ENCODE measurements at places on chromosomes 13 and 19.

- DNase-seq = no peak
Observed at GRCh38 chr19:41999071-41999877, 5.2 kb upstream of the ATP1A3 start.

DNA sequence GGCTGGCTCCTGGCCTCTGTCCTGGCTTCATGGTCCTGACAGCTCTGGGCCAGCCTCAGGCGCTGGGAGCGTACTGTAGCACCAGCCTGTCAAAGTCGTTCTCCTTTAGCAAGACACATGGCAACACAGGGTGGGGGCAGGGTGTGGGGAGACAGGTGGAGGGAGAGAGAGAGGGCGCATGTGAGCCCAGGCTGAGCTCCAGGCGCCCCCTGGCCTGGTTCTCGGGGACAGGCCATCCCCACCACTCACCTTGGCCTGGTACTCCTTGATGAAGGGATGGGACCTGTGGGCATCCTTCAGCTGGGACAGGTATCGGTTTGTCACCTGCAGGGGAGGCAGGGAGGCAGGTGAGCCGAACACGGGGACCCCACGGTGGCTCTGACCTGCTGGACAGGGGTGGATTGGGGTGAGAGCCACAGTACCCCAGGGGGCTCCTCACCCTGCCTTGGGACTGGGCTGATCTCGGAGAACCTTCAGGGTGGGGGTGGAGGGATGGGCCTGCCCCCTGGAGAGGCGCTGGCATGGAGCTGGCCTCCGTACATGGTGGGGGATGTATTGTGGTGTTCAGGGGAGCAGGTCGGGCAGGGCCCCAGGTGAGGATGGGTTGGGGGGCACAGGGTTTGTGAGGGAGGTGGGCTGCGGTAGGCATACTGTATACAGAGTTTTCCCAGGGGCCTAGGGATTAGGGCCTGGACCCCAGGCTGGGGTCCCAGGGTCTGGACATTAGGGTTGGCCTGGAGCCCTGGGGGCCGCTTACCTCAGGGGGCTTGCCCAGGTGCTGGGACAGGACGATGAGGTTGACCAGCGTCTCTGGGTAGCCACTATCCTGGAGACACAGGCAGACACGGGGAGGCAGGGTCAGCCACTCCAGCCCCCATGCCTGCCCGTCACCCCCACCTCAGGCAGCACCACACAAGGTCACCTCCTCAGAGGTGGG, 3.9 kb upstream of the CERS1 start:
- no peak for DNase-seq

- DNase-seq = no peak
Observed at GRCh38 chr19:45156751-45157150, 4.0 kb downstream of the NKPD1 start.

- no peak for DNase-seq
Observed at GRCh38 chr19:51490676-51491075, 10.9 kb downstream of the SIGLEC12 start.

DNA sequence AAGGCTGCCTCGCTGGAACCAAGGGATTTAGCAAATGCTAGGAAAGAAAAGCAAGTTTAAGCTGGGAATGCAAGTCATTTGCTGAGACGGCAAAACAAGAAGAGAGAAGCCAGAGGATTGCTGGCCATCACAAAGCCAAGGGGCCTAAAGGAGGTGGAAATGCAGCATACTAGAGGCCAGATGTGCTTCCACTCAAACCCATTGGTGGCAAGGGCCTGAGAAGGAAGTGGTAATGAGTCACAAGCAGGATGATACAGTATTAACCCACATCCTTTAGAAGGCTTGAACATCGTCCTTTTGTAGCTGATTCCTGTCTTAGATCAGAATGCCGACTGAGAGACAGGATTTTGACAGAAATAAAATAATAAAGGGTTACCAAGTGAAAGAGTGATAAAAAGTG, 68.2 kb downstream of the ITGBL1 start:
- no peak for DNase-seq

- DNase-seq = no peak
Observed at GRCh38 chr19:33956941-33957340, 160.3 kb downstream of the KCTD15 start.

- DNase-seq = no peak
Observed at GRCh38 chr13:48412881-48413351, at the start of gene LPAR6. LPAR6 (minus strand) TSS chr13:48413113; CDS start chr13:48412423, 690 bp downstream.

- DNase-seq = peak; percentile 50
Observed at GRCh38 chr13:34076943-34077703, 259.2 kb downstream of the RFC3 start.

DNA sequence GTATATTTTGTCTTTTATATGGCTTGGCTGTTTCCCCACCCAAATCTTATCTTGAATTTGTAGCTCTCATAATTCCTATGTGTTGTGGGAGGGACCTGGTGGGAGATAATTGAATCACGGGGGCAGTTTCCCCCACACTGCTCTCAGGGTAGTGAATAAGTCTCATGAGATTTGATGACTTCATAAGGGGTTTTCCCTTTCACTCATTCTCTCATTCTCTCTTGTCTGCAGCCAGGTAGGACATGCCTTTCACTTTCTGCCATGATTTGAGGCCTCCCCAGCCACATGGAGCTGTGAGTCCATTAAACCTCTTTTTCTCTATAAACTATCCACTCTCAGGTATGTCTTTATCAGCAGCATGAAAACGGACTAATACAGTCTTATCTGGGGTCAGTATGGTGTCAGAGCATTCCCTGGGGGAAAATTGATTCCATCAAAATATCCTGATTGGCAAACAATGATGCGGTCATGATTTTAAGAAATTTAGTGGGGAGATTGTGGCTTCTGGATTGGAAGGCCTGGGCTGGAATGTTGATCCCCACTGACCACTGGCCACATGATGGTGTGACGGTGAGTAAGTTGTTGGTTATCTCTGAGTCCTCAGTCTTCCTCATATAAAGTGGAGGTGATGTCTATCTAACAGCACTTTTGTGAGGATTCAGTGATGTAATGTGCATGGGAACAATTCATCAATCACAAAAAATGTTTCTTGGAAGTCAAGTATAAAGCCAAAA, 27.5 kb upstream of the ANKRD10 start:
- DNase-seq = no peak

DNA sequence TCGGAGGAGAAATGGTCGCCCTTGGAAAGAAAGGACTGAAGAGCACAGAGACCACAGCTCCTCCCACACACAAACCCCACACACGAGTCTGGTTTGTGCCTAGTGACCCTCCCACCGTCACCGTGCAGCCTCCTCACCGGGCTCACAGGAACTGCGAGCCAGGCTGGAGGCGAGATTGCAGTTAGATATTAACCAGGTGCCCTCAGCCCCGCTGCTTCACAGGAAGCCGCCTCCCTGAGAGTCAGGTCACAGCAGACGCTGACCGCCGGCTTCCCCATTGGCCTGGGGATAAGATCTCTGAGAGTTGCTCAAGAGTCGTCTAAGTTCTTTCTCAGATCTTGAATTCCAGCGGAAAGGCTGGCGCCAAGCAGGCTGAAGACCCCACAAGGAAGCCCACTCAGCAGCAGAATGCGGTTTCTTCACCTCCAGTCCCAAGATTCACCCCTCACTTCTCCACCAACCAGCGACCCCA, 870 bp downstream of the ZNF44 start:
- peak; percentile 78 for DNase-seq

DNA sequence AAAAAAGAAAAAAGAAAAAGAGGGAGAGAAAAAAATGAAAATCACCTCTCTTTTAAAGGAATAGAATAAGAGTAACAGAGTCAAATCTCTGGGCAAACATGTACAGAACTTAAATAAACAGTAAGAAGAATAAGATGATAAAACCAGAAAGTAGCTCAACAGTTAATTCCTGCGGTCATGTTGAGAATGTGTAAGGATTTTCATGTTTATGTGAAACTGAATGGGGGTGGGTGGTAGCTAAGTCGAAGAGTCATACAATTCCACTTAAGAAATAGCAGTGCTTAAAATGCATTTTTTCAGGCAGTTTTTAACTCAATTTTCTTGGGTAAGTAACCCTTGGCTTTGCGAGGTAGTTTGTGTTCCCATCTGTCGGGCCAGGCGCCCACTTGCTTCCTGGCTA, 60.9 kb downstream of the PEX11G start:
- no peak for DNase-seq

DNA sequence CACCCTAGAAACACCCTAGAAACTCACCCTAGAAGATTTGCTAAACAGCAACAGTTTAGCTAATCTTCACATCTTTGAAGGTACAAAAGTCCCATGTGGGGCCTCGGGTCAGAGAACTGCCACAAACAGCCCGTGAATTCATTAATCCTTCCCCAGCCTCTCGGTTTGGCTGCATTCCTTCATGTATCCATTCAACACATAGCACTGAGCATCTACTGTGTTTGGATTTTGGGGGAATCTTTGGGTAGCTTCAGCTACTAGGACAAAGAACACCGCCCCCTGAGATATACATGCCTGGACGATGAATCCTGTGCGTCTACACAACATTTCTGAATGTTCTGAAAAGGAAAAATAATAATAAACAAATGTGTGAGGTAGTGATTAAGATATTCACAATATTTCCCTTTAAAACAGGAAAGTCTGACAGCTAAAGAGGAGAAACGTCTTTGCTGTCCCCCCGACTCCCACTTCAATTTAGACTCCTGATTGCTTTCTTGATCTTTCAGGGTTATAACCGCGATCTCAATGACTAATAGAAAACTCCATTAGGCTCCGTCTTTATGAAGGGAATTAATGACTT, 63.5 kb downstream of the ALOX5AP start:
- DNase-seq = no peak

DNA sequence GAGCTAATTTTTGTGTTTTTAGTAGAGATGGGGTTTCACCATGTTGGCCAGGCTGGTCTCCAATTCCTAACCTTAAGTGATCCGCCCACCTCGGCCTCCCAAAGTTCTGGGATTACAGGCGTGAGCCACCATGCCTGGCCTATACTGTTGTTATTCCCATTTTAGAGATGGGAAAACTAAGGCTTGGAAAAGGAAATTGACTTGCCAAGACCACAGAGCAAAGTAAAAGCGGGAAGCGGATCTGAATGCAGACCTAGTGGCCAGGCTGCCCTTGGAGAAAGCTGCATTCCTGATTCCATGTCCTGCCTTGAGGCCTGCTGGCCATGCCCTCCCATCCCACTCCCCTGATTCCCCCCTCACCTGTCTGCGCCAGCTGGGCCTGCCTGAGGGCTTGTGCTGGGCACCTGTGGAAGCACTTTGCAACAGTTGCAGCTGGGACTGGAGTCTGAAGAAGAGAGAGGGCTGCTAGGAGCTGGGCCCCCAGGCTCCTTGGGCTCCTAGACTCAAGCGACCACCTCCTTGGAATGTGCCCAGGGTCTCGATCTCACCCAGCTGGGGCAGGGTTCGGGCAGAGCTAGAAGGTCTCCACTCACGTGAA, 5.7 kb downstream of the PALM3 start:
- DNase-seq = no peak

GRCh38 chr19:48489608-48490216, 20.5 kb downstream of the CYTH2 start:
- peak; percentile 85 for DNase-seq

DNA sequence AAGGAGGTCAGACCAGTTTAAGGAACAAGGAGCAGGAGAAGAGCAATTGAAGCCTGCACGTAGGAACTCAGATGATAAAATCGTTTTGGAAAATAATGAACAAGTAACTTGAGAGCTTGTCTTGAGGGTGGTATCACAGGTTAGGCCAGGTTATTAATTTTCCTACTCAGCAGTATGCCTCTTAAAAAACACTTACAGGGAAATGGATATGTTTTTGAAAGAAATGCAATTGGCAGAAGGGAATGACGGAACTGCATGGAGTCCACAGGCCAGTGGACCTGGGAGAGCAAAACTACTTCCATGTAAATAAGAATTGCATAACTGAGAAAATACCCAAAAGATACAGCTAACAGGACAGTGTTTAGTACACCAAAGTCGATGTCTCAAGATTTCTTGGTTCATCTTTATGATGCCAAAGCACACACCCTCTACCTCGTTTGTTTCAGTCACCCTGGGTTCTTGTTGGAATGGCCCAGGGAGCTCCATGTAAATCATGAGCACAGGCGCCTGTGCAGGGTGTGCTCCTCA, 35.2 kb downstream of the MBNL2 start:
- DNase-seq = no peak

DNA sequence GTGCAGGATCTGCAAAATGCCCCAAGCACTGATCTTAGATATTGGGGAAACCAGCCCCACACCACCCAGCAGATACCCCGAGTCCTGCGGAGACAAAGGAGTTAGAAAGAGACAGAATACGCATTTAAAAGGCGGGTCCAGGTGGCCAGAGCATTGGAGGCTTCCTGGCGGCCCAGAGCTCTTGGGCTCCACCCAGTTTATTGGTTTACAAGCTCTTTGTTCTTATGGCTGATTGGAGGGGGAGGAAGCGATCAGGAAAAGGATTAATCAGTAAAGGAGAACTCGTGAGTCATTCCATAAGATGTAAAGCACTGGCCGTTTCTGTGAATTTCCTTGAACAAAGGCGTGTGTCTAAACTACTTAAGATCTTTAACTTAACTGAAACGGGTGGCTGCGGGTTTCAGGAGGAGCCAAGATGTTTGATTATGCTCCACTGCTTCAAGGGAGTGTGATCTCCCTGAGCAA, 926 bp downstream of the ZNF587 start:
- no peak for DNase-seq

- peak; percentile 84 for DNase-seq
Observed at GRCh38 chr19:19406878-19407632, 1.6 kb downstream of the GATAD2A start.

DNA sequence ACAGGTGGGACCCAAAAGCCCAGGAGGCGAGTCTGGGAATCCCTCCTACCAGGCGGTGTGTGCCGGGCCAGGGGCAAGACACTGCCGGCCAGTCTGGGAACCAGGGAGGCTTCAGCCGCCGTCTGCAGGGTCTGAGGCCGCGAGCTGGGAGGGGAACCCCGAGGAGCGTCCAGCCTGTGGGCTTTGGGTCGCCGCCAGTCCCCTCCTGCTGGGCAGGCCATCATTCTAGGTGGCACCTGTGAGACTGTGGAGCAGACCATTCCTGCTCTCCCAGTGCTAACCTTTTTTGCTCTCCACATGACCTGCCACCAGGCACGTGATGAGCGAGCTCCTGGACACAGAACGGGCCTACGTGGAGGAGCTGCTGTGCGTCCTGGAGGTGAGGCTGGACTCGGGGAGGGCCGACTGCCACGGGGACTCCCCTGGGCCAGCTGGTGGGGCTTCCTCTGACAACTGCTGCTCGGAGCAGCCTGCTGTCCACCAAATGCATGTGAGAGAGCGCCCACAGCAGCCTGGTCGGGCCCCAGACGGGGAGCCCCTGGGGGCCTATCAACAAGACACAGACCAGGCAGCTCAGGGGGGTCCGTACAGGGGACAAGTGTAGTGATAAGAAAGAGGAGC, 24.6 kb upstream of the F7 start:
- no peak for DNase-seq

- no peak for DNase-seq
Observed at GRCh38 chr19:51246164-51246552, 4.7 kb upstream of the SIGLECL1 start.

DNA sequence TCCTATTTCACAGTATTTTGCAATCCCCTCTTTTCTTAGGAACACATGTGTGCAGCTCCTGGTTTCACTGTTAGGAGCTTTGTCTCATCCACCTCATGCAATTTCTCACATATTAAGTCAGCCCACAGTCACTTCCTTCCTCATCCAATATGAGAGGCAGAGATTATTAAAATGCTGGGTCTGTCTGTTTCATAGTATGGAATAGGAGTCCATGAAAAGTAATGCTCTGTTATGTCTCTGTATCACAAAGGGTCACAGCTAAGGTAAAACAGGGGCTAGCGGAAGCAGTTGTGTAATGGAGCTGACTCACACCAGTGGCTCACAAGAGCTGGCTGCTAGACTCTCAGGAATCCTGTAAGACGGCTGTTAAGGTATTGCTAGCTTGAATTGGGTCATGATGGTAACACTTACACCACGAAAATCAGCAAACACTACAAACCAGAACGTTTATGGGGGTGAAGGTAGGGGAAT, 216.5 kb downstream of the EFNB2 start:
- DNase-seq = no peak

All from NAMALWA (cell line).